ENCODE measurements at places on chromosomes 3 and 15.
A peak's percentile ranks its signal among the peaks of the same experiment; 100 is the strongest.

DNA sequence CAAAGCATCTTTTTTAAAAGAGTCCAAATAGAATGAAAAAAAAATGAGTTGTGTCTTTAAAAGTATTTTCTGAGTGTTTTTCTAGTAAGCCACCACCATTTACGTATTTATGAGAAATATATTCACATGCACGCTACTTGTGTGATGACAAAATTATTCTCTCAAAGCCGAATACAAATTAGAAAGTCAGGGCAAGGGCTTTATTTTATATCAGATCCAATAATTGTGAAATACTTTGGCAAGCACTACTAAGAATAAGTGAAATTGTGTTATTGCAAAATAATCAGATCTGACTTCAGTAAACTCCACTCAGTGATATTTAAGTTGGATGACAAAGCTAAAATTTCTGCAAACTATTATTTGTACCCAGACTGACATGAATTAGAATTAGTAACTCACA is 589.3 kb upstream of the KCNMB2 start:
- DNase-seq: no peak

DNA sequence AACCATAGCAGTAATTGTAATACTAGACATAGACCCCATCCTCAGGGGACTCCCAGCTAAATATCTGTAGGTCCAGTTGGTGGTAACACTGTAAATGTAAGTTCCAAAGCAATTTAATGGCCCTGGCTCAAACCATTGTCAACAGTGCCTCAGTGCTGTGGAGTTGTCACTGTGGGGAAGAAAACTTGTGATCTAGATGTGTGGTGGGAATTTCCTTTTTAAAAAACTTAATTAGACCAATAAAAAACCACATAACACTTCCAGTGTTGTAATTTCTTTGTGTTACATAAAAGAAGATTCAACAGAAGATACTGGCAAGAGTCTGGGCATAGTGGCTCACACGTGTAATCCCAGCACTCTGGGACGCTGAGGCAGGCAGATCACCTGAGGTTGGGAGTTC is 138.6 kb upstream of the UMPS start:
- DNase-seq: no peak

GRCh38 chr3:120171134-120171873 is 77.1 kb upstream of the GSK3B start:
- no peak for DNase-seq

GRCh38 chr15:65054333-65055200 is 9.4 kb downstream of the SLC51B start:
- peak; percentile 32 for DNase-seq

DNA sequence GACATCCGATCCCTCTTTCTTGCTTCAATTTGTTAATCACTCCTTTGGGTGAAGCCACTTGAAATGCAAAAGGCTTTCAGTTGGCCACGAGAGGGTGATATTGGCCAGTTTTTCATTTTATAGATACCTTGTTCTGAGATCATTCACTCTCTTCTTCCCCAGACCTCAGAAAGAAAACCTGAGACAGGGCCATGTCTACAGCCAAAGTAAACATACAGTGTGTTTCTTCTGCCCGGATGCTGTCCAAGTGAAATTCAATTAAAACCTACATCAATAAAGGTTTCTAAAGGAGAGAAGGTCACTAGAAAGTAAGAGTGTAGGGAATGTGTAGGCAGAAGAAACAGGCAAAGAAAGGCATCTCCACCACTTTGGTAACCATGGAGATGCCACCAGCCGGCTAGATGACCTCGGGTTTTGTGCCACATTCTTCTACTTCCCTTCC is 39.5 kb upstream of the FMN1 start:
- DNase-seq: no peak

GRCh38 chr3:138455801-138456716 is 21.6 kb downstream of the ESYT3 start:
- DNase-seq: no peak

GRCh38 chr3:184508938-184509337 is 52.6 kb upstream of the EPHB3 start:
- DNase-seq: no peak

DNA sequence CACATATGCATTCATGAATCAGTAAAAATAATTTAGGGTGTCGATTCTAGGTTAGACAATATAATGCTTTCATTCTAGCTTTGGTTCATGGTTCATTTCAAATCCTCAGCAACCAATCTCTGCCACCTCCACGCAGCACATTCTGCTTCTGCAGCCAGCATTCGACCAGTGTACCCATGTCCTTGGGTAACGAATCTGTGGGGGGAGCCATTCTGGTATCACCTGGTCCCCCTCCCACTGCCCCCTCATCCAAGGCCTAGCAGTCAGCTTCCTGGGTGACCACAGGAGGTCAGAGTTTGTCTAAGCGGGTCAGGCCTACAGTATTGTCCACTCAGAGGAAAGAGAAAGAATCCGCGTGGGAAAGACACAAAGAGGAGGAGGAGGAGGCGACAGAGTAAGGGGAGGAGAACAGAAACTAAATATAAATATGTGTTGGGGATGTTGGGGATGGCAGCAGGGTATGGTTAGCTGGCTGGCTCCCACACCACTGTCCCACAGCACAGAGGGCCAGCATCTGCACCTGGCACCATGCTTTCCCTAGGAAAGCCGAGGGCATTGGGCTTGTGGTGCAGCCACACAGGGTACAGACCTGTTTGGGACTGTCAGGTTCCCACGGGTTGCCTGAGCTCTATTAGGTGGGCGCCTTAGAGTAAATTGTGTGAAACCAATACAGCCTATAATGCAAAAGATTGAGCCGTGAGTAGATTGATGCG is 12.1 kb downstream of the PAK6 start:
- DNase-seq: no peak

- no peak for DNase-seq
Observed at GRCh38 chr3:57681691-57682090, 11.2 kb downstream of the DENND6A start.

DNA sequence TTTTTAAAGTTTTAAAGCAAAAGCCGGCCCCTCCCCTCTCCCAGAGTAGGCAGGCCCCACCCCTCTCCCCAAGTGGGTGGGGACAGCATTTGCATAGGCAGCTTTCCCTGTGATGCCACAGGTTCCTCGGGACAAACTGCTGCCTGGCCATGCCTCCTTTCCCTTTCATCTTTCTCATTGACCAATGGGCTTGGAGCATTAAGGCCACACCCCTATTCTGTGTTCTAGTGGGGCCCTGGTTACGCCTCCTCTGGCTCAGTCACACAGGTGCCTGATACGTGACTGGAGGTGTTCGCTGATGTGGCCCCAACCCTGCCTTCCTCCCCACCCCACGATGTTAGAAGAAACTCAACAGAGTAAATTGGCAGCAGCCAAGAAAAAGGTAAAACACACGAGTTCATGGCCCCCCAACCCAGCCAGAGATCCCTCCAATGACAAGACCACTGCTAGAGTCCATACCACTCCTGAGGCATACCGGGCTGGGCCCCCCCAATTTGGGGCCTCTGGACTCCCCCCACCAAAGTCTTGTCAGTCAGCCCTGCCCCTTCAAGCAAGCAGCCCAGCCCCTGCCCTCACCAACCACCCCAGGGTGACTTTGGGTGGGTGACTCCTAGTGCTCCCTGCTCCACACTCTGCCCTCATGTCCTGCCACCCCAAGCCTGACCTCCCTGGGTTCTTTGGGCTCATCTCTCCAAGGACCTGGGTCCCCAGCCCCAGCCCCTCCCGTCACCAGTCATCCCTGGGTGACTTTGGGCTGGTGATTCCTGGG is 62.8 kb upstream of the CSPG4 start:
- no peak for DNase-seq

DNA sequence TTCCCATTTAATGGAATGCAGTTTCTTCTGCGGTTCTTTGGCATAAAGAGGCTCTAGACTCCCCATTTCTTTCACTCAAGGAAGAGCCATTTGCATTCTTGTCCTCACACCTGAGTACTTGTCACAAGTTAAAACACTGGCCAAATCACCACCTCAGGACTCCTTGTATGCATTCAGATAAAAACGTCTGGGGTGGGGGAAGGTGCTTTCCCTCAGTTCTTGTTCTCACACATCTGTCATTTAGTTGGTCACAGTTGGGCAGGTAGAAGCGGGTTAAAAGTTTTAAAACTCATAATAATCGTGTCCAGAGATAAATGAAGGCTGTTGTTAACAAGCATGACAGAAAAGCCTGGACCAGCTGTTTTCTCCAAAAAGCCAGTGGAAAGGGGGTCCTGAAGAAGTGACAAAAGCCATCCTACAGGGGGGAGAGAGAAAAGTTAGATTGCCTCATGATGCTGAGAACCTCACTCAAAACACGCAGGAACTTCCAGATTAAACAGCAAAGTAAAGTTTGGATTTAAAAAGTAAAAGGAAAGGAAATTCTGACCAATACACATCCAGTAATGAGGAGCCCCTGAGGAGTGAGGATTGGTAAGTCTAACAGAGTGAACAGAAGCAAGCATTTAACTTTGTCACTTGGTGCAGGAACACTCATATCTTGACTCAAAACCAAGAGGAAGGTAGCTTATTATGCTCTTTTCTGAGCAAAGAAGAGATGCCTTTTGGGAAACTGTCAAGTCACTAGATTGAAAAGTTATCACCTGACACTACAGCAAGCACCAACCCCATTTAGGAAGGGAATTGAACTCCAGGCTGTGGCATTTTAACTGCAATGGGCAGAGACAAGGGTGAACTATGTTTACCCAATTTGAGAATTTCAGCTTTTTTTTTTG is 2.8 kb downstream of the BCL2L10 start:
- DNase-seq: no peak

DNA sequence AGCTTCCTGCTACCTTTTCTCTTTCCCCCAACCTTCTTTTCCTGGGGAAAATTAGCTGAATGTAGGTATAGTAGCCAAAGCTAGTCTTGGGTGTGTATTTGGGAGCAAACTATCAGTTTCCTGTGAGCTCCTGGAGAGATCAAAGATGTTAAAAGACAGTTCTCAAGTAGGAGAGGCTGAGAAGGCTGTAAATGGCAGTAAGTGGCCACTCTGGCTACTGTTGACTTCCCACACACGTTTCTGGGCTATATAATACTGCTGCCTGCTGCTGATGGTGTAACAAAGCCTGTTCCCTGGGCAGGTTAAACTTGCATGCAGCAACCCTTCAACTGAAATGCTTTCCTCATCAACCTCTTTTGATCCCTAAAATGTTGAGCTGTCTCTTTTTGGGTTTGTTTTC is 27.6 kb downstream of the ARID3B start:
- no peak for DNase-seq

GRCh38 chr15:88232771-88233201 is 23.8 kb downstream of the NTRK3 start:
- no peak for DNase-seq

- DNase-seq: no peak
Observed at GRCh38 chr3:45552031-45552793, 42.3 kb upstream of the LIMD1 start.

DNA sequence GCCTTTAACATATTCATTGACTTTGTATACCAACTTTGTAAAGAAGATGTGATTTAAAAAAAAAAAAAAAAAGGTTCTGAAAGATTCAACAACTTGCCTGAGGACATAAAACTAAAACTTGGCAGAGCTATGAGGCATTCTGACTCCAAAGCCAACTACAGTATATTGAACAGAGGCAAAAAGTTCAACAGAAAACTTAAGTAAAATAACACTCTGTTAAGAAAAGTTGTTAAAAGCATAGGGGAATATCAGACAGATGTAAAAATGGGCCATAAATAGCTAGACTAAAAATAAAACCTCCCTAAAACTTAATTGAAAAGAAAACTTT is 23.4 kb downstream of the GOLIM4 start:
- no peak for DNase-seq

DNA sequence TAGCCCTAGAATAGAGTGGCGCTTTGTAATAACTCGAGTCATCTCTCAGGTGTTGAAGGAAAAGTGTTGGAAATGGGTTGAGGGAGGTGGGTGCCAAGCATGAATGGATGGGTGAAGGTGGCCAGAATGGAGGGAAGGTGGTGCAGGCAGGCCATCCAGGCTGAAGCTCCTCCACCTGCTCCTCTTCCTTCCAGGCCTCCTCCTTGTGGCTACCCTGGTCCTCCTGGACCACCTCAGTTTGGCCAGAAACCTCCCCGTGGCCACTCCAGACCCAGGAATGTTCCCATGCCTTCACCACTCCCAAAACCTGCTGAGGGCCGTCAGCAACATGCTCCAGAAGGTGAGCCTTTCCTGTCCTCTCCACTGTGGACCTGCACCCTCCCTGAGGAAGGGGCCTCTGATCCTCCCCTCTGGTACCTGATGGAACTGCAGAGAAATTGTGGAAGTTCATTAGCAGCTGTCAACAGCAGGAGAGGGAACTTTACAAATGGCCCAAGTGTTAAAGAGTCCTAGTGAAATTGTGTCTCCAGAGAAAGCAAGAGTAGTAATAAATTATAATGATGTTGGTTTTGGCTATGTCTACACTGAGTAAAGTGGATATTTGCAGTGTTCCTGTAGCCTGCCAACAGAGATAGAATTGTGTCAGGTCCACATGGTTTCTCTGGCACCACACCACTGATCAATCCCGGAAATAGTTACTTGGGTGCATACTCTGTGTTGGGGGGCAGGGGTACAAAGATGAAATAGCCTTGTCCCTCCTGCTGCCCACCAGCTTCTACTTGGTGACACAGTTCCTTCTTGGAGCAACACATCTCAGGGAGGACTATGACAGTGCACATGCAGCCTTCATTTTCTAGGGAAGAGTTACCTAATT is 1.6 kb downstream of the IL12A start:
- no peak for DNase-seq

DNA sequence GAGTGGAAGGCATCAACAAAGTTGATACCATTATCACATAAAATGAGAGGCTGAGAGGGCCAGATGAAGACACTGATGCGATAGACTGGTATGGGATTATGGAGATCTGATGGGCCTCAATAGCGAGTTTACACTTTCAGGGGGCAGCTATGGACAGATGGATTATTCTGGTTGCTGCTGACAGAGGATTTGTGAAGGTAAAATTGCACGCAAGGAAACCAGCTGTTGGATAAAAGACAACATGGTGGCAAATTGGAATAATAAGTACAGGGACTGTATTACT is 203.9 kb downstream of the MBNL1 start:
- DNase-seq: no peak

- DNase-seq: no peak
Observed at GRCh38 chr3:138404121-138404520, 30.3 kb upstream of the ESYT3 start.

- DNase-seq: no peak
Observed at GRCh38 chr3:132616780-132617179, 19.7 kb downstream of the ACKR4 start.

DNA sequence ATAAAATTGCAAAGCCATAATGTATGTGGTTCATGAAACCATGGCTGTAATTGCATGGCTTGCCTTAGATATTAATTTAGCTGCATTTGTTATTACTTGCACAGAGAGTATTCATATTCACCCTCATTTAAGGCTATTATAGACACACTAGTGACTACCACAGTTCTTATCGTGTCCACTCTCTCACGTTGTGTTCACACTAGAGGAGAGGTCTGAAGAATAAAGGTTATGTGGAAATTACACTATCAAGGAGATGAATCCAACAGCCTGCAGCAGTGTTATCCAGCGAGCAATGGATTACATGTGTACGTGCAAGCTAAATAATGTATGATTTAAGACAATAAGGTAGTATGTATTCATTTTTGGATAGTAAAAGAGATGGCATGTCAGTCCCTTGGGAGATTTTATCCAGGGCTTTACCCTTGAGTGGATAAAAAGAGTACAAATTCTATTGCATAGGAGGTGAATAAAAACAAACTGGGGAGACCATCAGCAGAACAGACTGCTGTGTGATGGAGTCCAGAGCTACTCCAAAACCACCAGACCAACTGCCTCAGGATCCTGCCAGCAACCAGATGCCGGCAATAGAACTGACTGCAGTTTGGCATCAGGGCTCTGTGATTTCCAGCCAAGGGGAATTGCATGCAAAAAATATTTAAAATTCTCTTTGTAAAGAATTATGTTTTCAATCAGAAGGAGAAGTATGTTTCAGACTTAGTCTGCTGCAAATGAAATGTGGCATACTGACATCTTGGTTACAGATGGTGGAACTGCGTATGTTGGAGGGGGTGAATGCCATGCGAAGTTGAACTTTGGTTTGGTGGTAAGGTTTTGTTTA is 146.6 kb downstream of the RBMS3 start:
- no peak for DNase-seq
